Bladder microvascular endothelial cell (primary cell): ENCODE measurements at places on chromosomes 7 and 10. TPM values are rescaled to one million over a fixed set of nuclear protein-coding genes. Genes with fewer than 3 reads are reported as not detected.

Gene RAPGEF5
- total RNA-seq = 98.1 and 136 TPM in 2 replicates

Gene GIMAP1
- 11.1 and 26.7 TPM in 2 replicates for total RNA-seq

Gene SGCE
- 30.3 and 87.5 TPM in 2 replicates for total RNA-seq

Gene OPN1SW
- total RNA-seq = 1.1 TPM in 1 of 2 replicates, not detected in the other

Gene RSBN1L
- 14.2 and 24.5 TPM in 2 replicates for total RNA-seq

Gene PDE6C
- total RNA-seq = not detected in 2 replicates

Gene FGFR2
- total RNA-seq = not detected in 2 replicates
